Stromal cell of bone marrow (primary cell): ENCODE measurements at places on chromosomes 7 and 10.
A peak's percentile ranks its signal among the peaks of the same experiment; 100 is the strongest.

DNA sequence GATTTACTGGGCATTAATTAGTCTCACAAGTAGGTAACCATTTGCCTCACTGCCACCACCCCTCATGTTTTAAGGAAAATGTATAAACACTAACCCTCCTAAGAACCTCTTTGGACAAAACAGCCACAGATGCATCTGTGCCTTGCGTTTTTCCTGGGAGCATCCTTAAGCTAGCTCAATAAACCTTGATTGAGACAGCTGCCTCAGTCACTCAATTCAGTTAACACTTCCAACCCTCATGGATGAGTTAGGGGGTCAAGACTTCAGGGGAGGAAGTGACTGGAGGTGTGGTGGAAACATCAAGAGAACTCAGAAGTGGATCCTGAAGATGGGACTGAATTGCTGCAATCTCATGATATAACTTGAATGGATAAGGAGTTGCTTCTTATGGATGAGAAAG lies 31.5 kb downstream of the CUL2 start:
- no peak for DNase-seq

- DNase-seq: no peak
These were observed 11.6 kb upstream of the NKX2-3 start for GRCh38 chr10:99520847-99521764.

GRCh38 chr7:140656548-140657515 lies 15.9 kb upstream of the ADCK2 start:
- peak; percentile 37 for DNase-seq

GRCh38 chr10:62582804-62583208 lies 208.6 kb downstream of the ZNF365 start:
- peak; percentile 97 for DNase-seq

DNA sequence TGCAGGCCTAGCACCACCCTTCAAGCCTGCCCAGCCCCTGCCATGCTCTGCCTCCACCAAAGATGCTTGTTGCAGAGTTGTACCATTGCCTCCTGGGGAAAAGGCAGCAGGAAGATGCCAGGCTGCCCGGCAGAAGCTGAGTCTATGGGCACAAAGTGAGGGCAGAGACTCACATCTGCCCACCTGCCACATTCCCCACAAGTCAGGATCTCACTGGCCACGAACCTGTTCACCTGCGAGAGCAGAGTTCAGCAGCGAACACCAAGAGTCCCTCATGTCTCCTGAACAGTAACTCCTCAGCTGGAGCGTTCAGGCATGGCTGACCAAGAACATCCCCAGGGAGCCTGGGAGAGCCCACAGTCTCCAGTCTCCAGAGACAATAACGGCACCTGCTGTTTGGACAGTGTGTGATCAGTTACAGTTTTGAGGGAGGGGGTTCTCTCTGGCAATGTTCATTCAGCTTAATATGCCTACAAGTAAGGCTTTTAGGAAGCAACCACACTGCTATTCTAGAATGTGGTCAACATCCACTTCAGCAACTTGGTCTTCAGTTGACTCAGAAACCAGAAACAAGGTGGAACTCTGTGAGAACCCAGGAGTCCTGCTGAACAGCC lies 78.5 kb downstream of the GRID1 start:
- DNase-seq: no peak

GRCh38 chr7:92335574-92335973 lies 89.8 kb downstream of the ANKIB1 start:
- DNase-seq: no peak

DNA sequence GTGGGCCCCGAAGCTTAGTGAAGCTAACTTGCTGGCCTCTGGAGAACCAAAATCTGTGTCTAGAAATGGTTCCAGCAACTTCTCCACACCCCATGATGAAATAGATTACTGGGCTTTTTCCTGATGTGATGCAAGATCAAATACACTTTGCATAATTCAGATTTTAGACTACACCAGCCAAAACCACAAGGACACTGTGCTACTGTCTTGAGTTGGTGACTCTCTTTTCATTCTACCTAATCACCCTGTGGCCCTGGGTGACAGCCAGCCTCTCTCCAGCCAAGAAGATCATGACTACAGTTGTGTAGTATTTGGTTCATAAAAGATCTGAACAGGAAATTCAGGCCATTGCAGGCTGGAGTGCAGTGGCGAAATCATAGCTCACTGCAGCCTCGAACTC lies 22.2 kb downstream of the AZGP1 start:
- DNase-seq: peak; percentile 27
